ENCODE measurements at places on chromosomes 7 and 10. TPM values are rescaled to one million over a fixed set of nuclear protein-coding genes. Genes with fewer than 3 reads are reported as not detected.

SOSTDC1 gene
- 0.87 TPM for total RNA-seq

NET1 gene
- 320 TPM for total RNA-seq

TAS2R3 gene
- total RNA-seq, result 4.2 TPM

SPDYE2 gene
- total RNA-seq, result not detected

EIF4EBP2 gene
- total RNA-seq, result 93.7 TPM

OR2A12 gene
- total RNA-seq, result not detected

CPA4 gene
- total RNA-seq, result not detected

FAM20C gene
- total RNA-seq, result 67.2 TPM

CALHM3 gene
- not detected for total RNA-seq

FFAR4 gene
- not detected for total RNA-seq

C7orf33 gene
- total RNA-seq, result not detected

NRP1 gene
- 95.4 TPM for total RNA-seq

GARIN1A gene
- total RNA-seq, result 0.25 TPM

ADAM12 gene
- 0.54 TPM for total RNA-seq

HOXA5 gene
- 25.2 TPM for total RNA-seq

MCM10 gene
- not detected for total RNA-seq

STAG3 gene
- not detected for total RNA-seq

LIPJ gene
- total RNA-seq, result 0.12 TPM

BBS9 gene
- total RNA-seq, result 11.2 TPM

SLC16A9 gene
- total RNA-seq, result 1.7 TPM

PLCE1 gene
- 19.3 TPM for total RNA-seq

HNRNPF gene
- 215 TPM for total RNA-seq

AGAP3 gene
- 56.0 TPM for total RNA-seq

WNT2 gene
- total RNA-seq, result not detected

ADRA2A gene
- 1.8 TPM for total RNA-seq

ADIRF gene
- 205 TPM for total RNA-seq

ZNF248 gene
- total RNA-seq, result 28.9 TPM

HOXA6 gene
- total RNA-seq, result not detected

TMEM236 gene
- 0.31 TPM for total RNA-seq

GRID2IP gene
- not detected for total RNA-seq

GDF10 gene
- 9.8 TPM for total RNA-seq

KIF11 gene
- 0.40 TPM for total RNA-seq
